ENCODE measurements at places on chromosomes 11 and 22.

DNA sequence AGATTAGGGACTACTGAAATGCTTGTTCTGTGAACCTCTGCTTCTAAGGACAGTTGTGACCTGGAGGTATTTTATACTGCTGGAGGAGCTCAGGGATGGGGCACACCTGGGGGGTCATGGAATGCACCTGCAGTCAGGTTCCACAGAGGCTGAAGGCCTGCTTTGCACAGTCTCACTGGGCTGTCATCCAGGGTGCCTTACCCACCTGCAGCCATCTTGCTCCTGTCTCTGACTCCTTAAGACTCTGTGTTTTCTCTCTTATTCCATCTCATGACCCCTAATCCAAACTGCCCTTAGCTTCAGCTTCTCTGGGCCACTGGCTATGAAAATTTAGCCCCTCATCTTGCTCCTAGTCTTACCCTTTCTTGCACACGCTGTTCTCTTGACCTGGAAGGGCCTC is 127.0 kb upstream of the SNX19 start:
- no peak for DNase-seq

- DNase-seq, result no peak
Measured at GRCh38 chr22:20403779-20404140, 9.8 kb downstream of the ZNF74 start.

- DNase-seq, result no peak
Measured at GRCh38 chr11:110172468-110173065, 79.4 kb downstream of the ZC3H12C start.

DNA sequence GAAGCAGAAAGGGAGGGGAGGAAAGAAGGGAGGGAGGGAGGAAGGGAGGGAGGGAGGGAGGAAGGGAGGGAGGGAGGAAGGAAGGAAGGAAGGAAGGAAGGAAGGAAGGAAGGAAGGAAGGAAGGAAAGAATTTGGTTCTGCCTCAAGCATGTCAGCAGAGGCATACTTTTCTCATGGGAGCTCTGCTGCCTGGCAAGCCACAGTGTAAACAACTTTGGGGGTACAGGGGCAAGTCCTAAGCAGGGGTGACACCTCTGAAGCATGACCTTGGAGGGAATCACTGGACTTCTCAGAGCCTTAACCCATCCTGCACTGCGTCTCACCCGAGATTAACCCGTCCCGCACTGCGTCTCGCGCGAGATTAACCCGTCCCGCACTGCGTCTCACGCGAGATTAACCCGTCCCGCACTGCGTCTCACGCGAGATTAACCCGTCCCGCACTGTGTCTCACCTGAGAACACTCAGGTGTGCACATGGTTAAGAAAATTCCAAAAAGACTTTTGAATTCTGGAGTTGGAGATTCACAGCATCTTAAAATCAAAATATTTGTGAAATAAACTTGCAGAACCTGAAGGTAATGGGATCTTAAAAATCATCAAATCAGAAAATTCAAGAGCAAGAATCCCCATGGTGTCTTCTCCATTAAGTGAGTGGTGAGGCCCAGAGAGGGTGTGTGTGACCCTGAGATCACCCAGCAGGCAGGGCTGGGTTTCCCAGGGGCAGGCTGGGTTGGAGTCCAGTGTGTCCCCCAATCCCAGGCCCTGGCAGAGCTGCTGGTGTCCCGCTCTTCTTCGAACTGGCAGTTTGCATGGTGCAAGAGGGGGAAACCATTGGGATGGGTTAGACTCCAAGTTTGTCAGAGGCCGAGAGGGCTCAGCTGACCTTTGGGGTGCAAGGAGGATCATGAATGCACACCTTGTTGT is 190.4 kb downstream of the MN1 start:
- DNase-seq, result no peak

- DNase-seq, result no peak
Measured at GRCh38 chr22:47163856-47164513, 401.5 kb downstream of the TBC1D22A start.

All from SW 1271 (cell line).